Hair follicular keratinocyte (primary cell): ENCODE measurements at places on chromosomes 13 and 19. TPM values are rescaled to one million over a fixed set of nuclear protein-coding genes. Genes with fewer than 3 reads are reported as not detected.

RXFP2 gene
- total RNA-seq = not detected in 2 replicates

ZNF627 gene
- 7.4 and 8.3 TPM in 2 replicates for total RNA-seq

C19orf44 gene
- 1.6 and 2.5 TPM in 2 replicates for total RNA-seq

AMH gene
- total RNA-seq = 0.16 and 1.3 TPM in 2 replicates

TNNT1 gene
- total RNA-seq = 44.4 and 145 TPM in 2 replicates

KMT2B gene
- 6.4 and 13.0 TPM in 2 replicates for total RNA-seq

PLIN3 gene
- 91.7 and 98.0 TPM in 2 replicates for total RNA-seq

RFPL4AL1 gene
- total RNA-seq = not detected in 2 replicates

TPTE2 gene
- total RNA-seq = not detected in 2 replicates

PROZ gene
- not detected in 2 replicates for total RNA-seq

C5AR2 gene
- not detected in 2 replicates for total RNA-seq

LILRA5 gene
- not detected in 2 replicates for total RNA-seq

ZNF568 gene
- total RNA-seq = 3.3 and 3.4 TPM in 2 replicates

C19orf67 gene
- total RNA-seq = not detected in 2 replicates

OSCAR gene
- total RNA-seq = 0.70 and 1.7 TPM in 2 replicates

IER2 gene
- total RNA-seq = 123 and 158 TPM in 2 replicates

B3GNT3 gene
- 8.0 and 13.7 TPM in 2 replicates for total RNA-seq

IGSF23 gene
- not detected in 2 replicates for total RNA-seq

USHBP1 gene
- total RNA-seq = not detected in 2 replicates

ZGLP1 gene
- total RNA-seq = 1.5 and 1.6 TPM in 2 replicates

TMEM255B gene
- total RNA-seq = 2.2 and 4.1 TPM in 2 replicates

LATS2 gene
- 7.1 and 10.5 TPM in 2 replicates for total RNA-seq

ZNF625 gene
- 1.7 and 3.1 TPM in 2 replicates for total RNA-seq

TICAM1 gene
- total RNA-seq = 4.9 and 10.1 TPM in 2 replicates

MATK gene
- not detected in 2 replicates for total RNA-seq

C3 gene
- 63.2 and 88.6 TPM in 2 replicates for total RNA-seq

LRG1 gene
- total RNA-seq = not detected in 2 replicates

MAP4K1 gene
- 0.15 and 0.47 TPM in 2 replicates for total RNA-seq

ZNF324B gene
- total RNA-seq = 6.6 and 7.2 TPM in 2 replicates

PLIN4 gene
- 1.1 and 2.1 TPM in 2 replicates for total RNA-seq

ZNF480 gene
- total RNA-seq = 3.7 and 4.3 TPM in 2 replicates

CLEC17A gene
- not detected in 2 replicates for total RNA-seq

TBXA2R gene
- total RNA-seq = 0.23 TPM in 2 replicates

HS6ST3 gene
- total RNA-seq = not detected in 2 replicates

CEACAM19 gene
- 0.38 and 2.5 TPM in 2 replicates for total RNA-seq

RNF225 gene
- 0.27 and 0.31 TPM in 2 replicates for total RNA-seq

NUFIP1 gene
- 2.8 and 4.9 TPM in 2 replicates for total RNA-seq

HCN2 gene
- total RNA-seq = 0.08 TPM in 1 of 2 replicates, not detected in the other

FBXO27 gene
- total RNA-seq = 11.3 and 16.8 TPM in 2 replicates

GNA15 gene
- 202 and 264 TPM in 2 replicates for total RNA-seq

ZNF709 gene
- total RNA-seq = 0.47 and 0.53 TPM in 2 replicates

ITGBL1 gene
- 1.0 and 2.8 TPM in 2 replicates for total RNA-seq
